NCI-H748 treated with DMSO at 0.1 percent for 48 hours (cell line): ENCODE measurements at places on chromosomes 11 and 22.

DNA sequence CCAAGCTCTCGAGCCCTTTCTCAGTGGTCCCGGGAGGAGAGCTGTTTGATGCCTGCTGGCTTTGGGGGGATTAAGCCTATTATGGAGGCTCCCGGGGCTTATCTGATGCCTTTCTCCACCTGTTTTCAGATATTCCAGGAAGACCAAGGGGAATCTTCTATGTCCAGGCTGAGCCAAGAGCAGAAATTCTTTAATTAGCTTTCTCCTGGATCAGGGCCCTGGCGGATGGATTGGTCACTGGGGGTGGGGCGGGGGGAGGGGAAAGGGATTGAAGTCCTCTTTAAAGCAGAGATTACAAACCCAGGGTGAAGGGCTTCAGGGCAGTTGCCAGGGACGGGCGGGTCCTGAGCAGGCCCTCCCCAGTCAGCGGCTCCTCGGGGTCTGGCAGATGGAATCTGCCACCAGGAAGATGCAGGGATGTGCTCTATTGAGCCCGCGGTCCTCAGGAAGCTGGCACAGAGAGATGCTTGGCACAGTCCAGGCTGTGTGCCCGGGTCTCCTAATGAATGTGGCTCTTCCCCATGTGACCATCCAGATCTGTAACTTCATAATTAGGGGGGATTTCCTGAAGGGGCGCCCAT lies 33.6 kb downstream of the MACROD1 start:
- no peak for DNase-seq

- no peak for DNase-seq
These were observed 16.1 kb downstream of the XRRA1 start for GRCh38 chr11:74932797-74933196.

- DNase-seq: no peak
These were observed 188.9 kb downstream of the ST3GAL4 start for GRCh38 chr11:126544108-126545056.

DNA sequence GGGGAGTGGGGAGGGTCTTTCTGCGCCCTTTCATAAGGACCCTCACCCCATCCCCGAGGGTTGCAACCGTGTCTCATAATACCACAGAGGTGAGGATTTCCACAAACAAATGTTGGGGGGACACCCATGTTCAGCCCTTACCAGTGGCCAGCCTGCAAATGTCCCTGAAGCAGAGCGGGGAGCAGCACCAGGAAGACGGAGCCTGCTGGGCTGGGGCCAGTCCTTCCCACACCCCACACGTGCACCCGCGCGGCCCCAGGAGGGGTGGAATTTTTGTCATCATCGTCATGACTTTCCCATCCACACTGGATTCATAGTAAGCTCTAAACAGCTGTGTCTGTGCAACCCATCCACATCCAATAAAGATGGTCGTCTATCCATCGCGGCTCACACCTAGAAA lies 409.8 kb downstream of the BRD1 start:
- no peak for DNase-seq

- no peak for DNase-seq
These were observed 63.4 kb upstream of the CARD18 start for GRCh38 chr11:105202844-105203548.

GRCh38 chr11:74726547-74727182 lies 4.6 kb downstream of the CHRDL2 start:
- DNase-seq: peak; percentile 37

DNA sequence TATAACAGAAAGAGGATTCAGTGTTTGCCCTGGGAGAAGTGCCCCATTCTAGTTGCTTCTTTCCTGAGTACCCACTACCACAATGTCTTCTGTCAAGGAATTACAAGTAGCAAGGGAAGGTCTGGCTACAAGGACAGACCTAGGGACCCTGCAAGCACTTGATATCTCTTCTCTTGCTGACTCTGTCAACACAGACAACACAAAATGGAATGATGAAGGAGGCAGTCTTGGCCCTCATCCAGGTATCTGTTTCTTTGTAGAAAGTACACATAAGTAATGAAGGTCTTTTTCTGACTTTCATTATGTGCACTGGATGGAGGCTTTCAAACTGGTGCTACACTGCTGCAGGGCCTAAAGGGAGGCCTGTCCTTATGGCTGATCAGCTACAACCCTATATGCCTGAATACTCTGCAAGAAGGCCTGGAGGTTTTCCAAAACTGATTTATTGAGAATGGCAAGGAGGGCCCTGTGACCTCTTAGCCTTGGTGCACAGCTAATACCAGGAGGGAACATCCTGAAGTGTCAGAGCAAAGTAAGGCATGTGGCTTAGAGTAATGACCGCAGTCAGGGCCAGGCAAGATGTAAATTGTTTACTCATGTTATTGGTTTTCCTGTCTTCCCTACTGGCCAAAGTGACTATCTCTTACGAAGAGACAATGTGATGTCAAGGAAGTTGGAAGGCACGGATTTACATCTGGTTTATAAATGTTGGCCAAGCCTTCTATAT lies 31.2 kb downstream of the GAB2 start:
- DNase-seq: no peak

- no peak for DNase-seq
These were observed 107.6 kb upstream of the ASPHD2 start for GRCh38 chr22:26321469-26321913.

- DNase-seq: no peak
These were observed 467.6 kb downstream of the NTM start for GRCh38 chr11:131838016-131838415.

GRCh38 chr11:18792827-18793226 lies 1.2 kb upstream of the PTPN5 start:
- DNase-seq: no peak

DNA sequence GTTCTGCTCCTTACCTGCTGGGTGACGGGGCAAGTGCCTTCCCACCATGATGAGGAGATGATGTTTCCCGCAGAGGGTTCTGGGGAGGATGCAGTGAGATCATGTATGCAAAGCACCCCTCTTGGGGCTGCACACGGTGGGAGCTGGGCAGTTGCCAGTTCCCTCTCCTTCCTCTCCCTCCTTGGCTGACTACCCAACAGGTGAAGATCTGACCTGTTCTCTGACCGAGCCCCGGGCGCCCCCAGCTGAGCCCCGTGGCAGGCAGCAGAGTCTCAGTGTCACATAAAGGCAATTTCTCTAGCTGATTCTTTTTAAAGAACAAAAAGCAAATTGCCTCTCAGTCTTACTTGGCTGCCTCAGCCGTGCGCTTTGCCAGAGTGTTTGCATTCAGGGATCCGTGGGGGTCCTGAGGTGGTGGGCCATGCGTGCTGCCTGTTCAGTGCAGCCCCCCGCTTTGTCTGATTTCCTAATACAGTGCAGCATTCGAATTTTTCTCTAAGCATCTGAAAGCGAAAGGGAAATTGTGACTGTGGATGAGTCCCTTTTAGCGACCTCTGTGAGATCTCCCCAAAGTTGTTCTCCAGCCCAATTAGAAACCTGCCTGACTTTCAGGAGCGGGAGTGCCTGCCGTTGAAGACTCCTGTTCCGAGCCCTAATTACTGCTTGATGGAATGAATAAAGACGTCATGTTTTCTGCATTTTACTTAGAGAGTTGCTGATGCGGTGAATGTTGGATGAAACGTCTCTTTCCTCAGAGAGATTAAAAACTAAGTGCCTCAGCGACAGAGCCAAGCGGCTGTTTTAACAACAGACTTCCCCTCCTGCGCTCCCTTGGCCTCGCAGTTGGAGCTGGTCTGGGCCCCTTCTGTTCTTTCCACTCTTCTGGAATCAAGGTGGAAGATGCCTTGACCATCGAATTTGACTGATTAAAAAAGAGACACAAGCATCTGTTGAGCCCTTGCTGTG lies 86.0 kb downstream of the GRIK4 start:
- DNase-seq: no peak

- DNase-seq: no peak
These were observed 555.3 kb downstream of the MIAT start for GRCh38 chr22:27212617-27213177.

DNA sequence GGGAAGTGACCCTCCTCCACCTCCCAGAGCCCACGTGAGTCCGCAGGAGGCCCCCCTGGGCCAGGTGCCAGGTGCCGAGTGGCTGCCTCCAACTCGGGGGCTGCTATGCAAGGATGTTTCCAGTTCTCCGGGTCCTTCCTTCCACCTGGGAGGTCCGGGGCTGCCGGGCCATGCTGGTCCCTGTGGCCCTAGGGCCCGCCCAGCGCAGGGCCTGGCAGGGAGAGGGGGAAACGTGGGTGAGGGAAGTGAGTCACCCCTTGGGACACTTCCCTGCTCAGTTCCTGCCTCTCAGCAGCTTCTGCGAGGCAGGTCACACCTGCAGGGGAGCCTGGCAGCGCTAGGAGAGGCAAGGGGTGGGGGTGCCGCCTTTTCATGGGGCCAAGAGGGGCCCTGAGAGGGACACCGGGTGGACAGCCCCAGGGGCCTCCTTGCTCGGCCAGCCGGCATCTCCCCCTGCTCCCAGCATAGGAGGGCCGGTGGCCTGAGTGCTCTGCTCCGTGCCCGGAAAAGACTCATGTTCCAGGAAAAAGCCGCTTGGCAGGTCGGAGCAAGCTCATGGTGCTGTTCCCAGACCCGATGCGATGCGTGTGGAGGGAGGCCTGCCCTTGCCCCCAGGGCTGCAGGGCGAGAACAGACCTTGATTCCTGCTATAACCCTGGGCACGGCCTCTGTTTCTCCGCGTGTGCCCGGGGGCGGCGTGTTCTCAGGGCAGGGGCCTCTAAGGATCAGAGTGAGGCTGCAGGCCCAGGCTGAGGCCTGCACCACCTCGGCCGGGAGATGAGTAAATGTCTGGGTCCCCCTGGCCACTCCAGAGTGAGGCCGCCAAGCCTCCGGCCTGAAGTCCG lies 30.3 kb upstream of the WNT7B start:
- no peak for DNase-seq

- no peak for DNase-seq
These were observed 5.1 kb downstream of the FOLR3 start for GRCh38 chr11:72140661-72141060.

DNA sequence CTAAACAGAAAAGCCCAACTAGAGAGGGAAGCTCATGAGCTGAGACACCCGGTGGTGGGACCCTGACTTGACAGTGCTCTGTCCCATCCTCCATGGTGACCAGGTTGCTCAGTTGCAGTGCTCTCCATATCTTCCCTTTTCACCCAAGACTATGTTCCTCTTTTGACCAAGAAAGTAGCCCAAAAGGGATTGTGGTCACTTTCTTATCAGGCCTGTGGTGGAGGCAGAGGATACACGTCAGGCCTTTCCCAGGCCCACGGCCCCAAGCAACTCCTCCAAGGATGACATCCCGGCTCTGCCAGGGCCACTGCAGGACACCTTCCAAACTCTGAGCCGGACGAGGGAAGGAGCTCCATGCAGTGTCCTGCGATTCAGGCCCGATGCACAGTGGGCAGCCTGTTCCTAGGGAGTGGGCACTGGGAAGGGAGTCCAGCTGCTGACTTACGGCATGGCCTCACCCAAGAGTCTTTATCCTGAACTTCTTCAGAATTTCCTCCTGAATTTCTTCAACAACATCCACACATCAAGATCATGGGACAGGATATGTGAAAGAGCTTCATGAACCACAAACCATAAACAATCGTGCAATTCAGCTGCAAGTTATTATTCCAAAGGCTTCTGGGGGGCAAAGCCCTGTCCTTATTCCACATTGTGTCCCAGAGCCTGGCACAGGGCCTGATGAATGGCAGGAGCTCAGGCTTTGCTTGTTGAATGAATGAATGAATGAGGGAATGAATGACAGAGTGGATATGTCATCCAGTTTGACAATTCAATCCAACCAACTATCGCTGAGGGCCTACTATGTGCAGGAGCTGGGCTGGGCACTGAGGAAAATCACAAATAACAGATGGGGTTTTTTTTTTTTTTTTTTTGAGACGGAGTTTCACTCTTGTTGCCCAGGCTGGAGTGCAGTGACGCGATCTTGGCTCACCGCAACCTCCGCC lies 36.0 kb upstream of the MYH9 start:
- no peak for DNase-seq

DNA sequence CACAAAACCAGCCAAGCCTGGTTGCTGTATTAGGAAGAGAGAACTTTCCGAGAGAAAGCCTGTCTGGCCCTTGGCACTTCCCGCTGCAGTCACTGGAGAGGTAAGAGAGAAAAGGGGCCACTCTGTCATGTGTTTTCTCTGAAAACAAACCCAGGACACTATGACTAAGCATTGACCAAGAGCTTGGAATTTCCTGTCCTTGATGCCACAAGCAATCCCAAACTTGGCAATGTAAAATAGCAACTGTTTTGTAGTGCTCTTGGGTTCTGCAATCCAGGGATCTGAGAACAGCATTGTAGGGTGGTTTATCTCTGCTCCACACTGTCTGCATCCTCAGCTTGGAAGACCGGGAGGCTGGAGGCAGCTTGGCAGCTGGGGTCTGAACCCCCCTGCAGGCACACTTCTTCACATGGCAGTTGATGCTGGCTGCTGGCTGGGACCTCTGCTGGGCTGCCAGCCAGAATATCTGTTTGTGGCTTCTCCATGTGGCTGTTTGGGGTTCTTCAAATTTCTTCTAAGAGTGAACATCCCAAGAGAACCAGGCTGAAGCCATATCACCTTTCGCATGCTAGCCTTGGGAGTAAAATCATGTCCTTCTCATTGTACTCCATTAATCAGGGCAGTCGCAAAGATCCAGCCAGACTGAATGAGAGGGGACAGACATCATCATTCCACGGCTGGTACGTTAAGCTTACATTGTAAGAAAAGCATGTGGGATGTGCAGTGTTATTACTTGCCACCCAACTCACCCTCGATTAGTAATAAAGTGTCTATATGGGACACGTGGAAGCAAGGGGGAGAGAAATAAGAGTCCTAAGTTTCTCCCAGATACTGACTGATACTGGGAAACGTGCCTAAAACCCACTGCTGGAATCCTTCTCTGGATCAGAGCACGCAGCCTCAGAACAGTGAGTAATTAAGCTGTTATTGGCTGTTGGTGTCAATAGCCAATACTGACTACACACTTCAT lies 537.4 kb upstream of the B3GAT1 start:
- no peak for DNase-seq

DNA sequence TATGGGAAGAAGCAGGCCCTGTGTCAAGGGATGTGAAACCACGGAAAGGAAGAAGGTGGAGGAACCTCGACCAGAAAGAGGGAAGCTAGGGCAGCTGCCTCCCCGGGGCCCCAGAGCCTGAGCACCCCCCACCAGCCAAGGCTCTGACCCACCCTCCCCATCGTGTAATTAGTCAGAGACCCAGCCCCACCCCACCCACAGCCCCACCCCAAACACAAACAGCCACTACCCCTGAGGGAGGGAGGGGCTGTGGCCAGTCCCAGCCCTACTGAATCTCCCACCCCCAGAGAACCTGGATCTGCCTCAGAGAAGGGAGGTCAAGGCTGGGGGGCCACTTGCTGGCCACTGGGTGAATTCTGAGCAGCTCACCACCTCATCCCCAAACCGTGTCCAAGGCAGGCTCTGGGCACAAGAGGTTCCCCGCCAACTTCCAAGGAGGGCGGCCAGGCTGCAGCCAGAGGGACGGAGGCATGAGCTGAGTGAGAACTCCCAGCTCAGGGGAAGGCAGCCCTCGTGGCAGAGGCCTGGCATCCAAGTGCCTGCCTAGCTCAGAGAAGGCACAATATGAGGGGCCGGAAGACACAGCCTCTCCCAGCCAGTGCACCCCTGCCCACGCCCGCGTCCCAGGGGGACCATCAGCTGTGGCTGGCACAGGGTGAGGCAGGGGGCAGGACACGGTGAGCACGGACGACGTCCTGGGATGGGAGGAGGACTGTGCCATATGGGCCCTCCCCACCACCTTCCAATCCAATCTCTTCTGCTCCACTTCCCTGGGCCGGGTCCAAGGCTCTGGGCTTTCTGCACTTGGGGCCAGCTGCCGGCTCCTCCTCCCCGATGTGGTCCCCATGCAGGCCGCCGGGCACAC lies 2.7 kb downstream of the PLXNB2 start:
- no peak for DNase-seq

- DNase-seq: no peak
These were observed 198.3 kb upstream of the PGR start for GRCh38 chr11:101327908-101328307.
